Activated naive CD4-positive, alpha-beta T cell (primary cell): ENCODE measurements at places on chromosomes 1 and 21.
A peak's percentile ranks its signal among the peaks of the same experiment; 100 is the strongest.

DNA sequence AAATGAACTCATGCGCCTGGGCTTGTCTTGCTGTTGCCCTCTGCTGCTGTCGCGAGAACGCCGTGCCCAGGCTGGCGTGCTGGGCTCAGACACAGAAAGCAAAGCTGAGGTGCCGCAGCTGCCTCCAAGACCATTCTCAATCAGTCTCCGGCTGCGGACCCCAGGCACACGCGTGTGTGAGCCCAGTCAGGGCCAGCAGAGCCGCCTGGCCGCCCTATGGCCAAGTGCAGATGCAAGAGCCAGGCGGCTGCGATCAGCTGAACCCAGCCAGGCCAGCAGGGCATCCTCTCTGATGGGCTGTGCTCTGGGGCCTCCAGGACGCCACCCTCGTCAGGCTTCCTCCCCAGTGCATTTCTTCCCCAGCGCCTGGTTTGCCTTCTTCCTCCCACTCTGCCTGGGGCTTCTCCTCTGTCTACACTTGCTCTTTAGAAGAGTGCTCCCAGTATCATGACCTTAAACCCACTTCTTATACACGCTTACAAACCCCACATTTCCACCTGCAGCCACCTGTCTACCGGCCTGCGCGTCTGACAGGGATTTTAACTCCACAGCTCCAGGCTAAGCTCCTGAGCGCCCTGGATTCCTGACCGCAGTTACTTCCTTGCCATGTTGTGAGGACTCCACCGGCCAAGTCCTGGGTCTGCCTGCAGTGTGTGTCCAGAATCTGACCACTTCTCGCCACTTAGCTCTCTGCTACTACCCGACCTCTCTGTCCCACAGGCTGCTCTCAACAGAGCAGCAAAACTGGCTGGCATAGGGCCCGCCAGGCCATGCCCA lies 21.7 kb upstream of the LRRC47 start:
- no peak for DNase-seq

DNA sequence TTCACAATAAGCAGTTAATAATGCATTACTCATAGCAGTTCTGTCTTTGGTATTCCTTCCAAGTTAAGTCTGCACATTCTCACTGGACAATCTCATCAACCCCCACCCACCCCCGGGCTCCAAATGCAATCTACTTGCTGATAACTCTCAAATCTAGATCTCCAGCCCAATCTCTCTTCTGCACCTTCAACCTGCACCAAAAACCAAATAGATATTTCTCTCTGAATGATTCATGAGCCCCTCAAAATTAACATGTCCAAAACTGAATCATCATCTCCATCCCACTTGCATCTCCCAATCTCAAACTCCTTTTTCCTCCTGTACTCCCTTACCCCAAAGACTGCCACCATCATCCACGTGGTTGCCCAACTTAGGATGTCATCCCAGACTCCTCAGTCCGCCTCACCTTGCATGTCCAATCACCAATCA lies 2.7 kb downstream of the DOCK7 start:
- DNase-seq = no peak

- DNase-seq = no peak
These were observed 65.3 kb downstream of the SSBP3 start for GRCh38 chr1:54340878-54341277.

- DNase-seq = peak; percentile 5
These were observed 41.6 kb downstream of the LAMC2 start for GRCh38 chr1:183227422-183228346.

GRCh38 chr1:201164645-201165044 lies 10.4 kb upstream of the TMEM9 start:
- DNase-seq = no peak

GRCh38 chr1:180462102-180462501 lies 40.3 kb downstream of the ACBD6 start:
- no peak for DNase-seq

GRCh38 chr1:155125511-155125945 lies 2.1 kb upstream of the EFNA1 start:
- no peak for DNase-seq

GRCh38 chr1:65629788-65630187 lies 162.9 kb upstream of the PDE4B start:
- DNase-seq = no peak

DNA sequence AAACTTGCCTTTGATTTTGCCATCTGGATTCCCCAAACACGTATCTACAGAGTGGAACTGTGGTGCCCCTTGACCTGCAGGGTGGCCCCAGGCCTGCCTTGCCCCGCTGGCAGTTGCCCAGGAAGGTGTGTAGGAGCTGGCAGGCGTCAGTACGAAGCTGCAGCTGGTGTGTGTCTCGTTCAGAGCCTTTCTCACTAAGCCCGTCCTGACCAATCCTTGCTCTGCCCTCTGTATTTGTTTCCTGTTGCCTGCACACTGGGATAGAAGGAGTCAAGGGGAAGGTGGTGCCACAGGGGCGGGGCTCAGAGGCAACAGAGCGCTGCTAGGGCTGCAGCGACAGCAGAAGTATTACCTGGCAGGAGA lies 5.2 kb upstream of the VSIG8 start:
- DNase-seq = no peak

DNA sequence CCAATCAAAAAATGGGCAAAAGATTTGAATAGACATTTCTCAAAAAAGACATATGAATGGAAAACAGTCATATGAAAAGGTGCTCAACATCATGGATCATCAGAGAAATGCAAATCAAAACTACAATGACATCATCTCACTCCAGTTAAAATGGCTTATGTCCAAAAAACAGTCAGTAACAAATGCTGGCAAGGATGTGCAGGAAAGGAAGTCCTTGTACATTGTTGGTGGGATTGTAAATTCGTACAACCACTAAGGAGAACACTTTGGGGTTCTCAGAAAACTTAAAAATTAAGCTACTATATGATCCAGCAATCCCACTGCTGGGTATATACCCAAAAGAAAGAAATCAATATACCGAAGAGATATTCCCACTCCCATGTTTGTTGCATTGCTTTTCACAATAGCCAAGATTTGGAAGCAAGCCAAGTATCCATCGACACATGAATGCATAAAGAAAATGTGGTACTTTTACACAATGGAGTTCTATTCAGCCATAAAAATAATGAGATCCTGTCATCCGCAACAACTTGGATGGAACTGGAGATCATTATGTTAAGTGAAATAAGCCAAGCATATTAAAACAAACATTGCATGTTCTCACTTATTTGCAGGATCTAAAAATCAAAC lies 17.9 kb downstream of the GBP5 start:
- DNase-seq = no peak

- DNase-seq = no peak
These were observed 106.8 kb upstream of the TENT5C start for GRCh38 chr1:117499071-117499470.

GRCh38 chr1:183871142-183871541 lies 66.2 kb downstream of the RGL1 start:
- no peak for DNase-seq

- no peak for DNase-seq
These were observed 85.6 kb upstream of the ARHGEF16 start for GRCh38 chr1:3368711-3369445.

- no peak for DNase-seq
These were observed 387.3 kb downstream of the LMX1A start for GRCh38 chr1:164969253-164969652.

- no peak for DNase-seq
These were observed 51.1 kb downstream of the CNN3 start for GRCh38 chr1:94875794-94876193.

DNA sequence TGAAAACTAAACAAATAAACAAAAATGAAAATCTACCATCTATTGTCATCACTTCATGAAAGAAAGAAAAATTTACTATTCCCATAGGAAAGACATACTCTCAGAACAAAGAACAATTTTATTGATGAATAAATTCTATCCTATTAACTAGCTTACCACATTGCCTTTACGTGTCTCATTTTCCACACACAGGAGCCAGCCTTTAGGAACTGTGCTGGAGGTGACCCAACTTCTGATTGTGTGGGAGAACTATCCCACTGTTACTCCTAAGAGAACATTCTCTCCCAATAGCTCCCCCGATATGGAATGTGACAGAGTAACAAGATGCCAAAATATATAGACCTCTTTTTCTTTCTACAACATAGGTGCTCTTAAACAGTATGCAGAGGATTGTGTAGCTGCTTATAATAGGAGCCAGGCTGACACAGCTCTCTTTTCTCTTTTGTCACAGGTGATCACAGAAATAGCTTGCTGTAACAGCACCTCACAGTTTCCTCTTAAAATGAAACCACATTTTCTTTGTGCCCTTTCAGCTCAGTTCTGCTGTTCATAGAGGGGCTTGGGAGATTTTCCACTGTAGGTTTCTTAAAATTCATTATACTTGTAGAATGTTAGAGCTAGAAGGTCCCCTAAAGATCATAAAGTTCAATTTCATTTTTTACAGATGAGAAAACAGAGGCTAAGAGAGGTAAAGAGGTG lies 35.5 kb downstream of the C21orf91 start:
- DNase-seq = no peak

GRCh38 chr1:192518700-192519099 lies 56.9 kb upstream of the RGS1 start:
- no peak for DNase-seq

- no peak for DNase-seq
These were observed 3.8 kb upstream of the SSU72 start for GRCh38 chr1:1578371-1578940.

- DNase-seq = no peak
These were observed 725.1 kb downstream of the BRINP3 start for GRCh38 chr1:189752461-189752995.

DNA sequence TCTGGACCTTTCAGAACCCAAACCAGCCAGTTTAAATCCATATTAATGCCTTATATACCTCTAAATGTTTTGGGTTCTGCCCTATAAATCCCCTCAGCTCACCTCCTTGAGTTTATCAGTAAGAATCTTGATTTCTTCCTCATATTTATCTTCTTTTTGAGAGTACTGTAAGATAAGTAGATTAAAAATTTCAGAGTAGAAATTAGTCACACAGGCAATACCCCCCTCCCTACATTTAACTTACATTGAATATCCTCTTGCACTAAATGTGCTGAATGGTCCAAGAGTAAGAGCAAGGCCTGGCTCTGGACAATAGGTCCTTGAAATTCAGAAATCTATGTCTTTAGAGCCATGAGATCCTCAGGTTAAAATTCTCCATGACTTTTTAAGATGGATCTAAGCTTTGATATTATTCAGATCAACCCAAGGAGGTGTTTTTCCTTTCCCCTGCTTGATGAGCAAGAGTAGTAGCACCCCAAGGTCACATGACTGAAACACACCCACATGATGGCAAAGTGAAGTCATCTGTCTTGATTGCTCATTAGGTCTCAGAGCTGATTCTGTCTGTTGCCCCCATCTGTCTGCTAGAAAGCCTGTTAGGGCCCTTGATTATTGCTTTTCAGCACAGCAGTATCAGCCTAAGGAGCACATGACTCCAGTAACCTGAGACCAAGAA lies 15.8 kb upstream of the NUP210L start:
- DNase-seq = no peak

- DNase-seq = no peak
These were observed 7.5 kb upstream of the PROK1 start for GRCh38 chr1:110443451-110443850.

DNA sequence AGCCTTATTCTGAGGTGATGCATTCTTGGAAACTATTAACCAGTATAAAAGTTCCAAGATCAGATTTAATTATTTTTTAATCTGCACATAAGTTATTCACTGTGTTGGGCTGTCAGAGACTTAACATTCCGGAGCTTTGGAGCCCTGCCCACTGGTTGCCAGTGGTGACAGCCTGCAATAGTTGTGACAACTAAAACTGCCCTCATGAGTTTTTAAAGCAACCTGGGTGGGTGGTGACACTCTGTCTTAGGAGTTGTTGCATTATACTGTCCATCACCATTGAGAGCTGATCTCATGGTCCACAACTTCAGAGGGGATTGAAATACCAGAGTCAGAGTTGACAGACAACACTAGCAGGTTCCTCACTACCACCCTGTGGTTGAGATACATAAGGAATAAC lies 653.9 kb upstream of the USP24 start:
- no peak for DNase-seq

DNA sequence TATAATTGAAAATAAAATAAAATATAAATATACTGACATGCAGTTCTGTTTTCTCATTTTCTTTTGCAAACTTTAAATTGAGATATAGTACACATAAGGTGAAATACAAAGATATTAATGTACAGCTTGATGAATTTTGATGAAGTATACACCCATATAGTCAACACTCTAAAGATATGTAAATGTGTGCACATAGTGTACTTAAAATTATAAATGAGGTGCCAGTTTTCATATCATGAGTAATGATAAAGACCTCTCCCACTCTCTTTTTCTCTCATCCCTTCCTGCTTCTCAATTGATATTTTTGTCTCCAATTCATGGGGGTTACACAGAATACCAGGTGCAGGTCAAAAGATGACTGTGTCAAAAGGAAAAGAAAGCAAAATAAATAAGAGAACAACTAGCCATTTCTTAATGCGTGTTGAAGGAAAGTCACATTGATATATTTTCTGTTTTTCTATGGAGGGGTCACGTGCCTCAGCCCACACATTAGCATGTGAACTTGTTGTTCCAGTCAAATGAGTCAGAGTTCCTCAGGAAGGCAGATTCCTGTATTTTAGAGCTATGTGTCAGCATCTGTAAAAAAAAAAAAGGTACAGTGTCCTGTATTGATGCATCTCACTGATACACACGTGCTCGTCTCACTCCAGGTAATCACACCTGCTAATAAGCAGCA lies 64.3 kb upstream of the HOOK1 start:
- no peak for DNase-seq

GRCh38 chr21:46265736-46266525 lies 19.5 kb downstream of the MCM3AP start:
- DNase-seq = no peak

GRCh38 chr1:244054924-244055263 lies 3.8 kb downstream of the ZBTB18 start:
- DNase-seq = no peak

- DNase-seq = no peak
These were observed 371.6 kb downstream of the AMY1C start for GRCh38 chr1:104121271-104121670.

DNA sequence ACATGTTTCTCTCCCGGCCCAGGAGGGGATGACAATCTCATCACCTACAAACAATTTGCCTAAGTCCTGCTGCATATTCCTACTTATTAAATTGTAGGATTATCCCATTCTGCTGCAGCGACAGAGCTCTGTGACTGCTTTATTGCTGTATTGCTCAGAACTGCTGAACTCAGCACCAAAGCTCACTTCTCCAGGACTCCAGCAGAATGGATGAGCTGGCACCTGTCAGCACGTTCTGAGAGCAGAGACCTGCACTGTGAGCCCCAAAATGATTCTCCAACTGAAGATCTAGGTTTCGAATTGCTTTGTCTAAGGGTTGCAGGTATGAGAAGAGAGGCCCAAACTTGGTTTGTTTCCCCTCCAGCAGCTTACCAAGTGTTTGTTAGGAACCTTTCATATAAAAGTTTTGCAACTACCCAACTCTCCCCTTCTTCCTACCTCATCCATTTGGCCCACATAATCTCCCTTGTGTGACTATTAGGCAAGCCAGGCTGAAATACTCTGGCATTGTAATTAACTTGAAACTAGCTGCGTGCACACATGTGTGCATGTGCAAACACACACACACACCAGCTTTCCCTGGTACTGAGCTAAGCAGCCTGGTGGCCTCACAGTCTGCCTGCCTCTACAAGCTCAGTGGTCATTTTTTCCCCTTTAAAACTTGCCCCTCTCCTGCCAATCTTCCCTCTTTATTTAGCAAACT lies 161.4 kb upstream of the CAMK1G start:
- DNase-seq = no peak
